ENCODE measurements at places on chromosomes 12 and 14. TPM values are rescaled to one million over a fixed set of nuclear protein-coding genes. Genes with fewer than 3 reads are reported as not detected.

Gene OLR1
- total RNA-seq = not detected

Gene LTB4R
- total RNA-seq = 24.2 TPM

Gene SPX
- 0.95 TPM for total RNA-seq

Gene PLXNC1
- total RNA-seq = 38.7 TPM

Gene TMEM119
- total RNA-seq = 0.96 TPM

Gene ORMDL2
- 90.9 TPM for total RNA-seq

Gene AQP6
- total RNA-seq = not detected

Gene PLEKHH1
- total RNA-seq = 1.1 TPM

Gene LRRC43
- 0.29 TPM for total RNA-seq

Gene HRK
- not detected for total RNA-seq

Gene WASHC4
- 52.8 TPM for total RNA-seq

Gene C12orf56
- total RNA-seq = 0.29 TPM

Gene RPGRIP1
- total RNA-seq = not detected

Gene CFAP251
- 0.96 TPM for total RNA-seq

Gene TMEM132D
- not detected for total RNA-seq

Gene DBX2
- total RNA-seq = not detected

Gene ALX1
- not detected for total RNA-seq

Gene CCDC38
- total RNA-seq = 0.12 TPM

Gene AMHR2
- total RNA-seq = not detected

Gene LMO3
- not detected for total RNA-seq

Gene MYH6
- total RNA-seq = 0.56 TPM

Gene PAPOLA
- 194 TPM for total RNA-seq

Gene SCN8A
- 0.41 TPM for total RNA-seq

Gene SAMD15
- total RNA-seq = not detected

Gene KRT2
- 0.20 TPM for total RNA-seq

Gene COX6A1
- 280 TPM for total RNA-seq

Gene SERPINA9
- not detected for total RNA-seq

Gene POTEM
- total RNA-seq = not detected

Gene PAN2
- total RNA-seq = 44.2 TPM

Gene MOK
- 3.6 TPM for total RNA-seq

Gene ZNF384
- 86.9 TPM for total RNA-seq

Gene DIO3
- total RNA-seq = not detected

Gene RAD9B
- 0.90 TPM for total RNA-seq

Gene FGD6
- 1.0 TPM for total RNA-seq
